Diencephalon (tissue), 1 donor: ENCODE measurements at places on chromosomes 5 and 9. TPM values are rescaled to one million over a fixed set of nuclear protein-coding genes. Genes with fewer than 3 reads are reported as not detected.

NR5A1 gene
- 0.69 TPM for total RNA-seq

PCDHA4 gene
- total RNA-seq, result 15.0 TPM

KCNMB1 gene
- 0.23 TPM for total RNA-seq

SLC26A2 gene
- 15.9 TPM for total RNA-seq

DENND1A gene
- total RNA-seq, result 21.2 TPM

PTPRD gene
- total RNA-seq, result 248 TPM

WWC1 gene
- 36.2 TPM for total RNA-seq

LCN1 gene
- total RNA-seq, result not detected

LRRC70 gene
- 4.8 TPM for total RNA-seq

MAMDC2 gene
- total RNA-seq, result 2.5 TPM

NR4A3 gene
- total RNA-seq, result 2.1 TPM

TMEM232 gene
- total RNA-seq, result 39.9 TPM

GDF9 gene
- 1.8 TPM for total RNA-seq

SPATA31E1 gene
- total RNA-seq, result not detected

CBY3 gene
- total RNA-seq, result 0.46 TPM

BRD8 gene
- 47.3 TPM for total RNA-seq

TMEM215 gene
- total RNA-seq, result 9.0 TPM

NAIP gene
- total RNA-seq, result 26.8 TPM

AK6 gene
- 20.5 TPM for total RNA-seq

PCDHGB3 gene
- total RNA-seq, result 9.2 TPM
